Activated naive CD4-positive, alpha-beta T cell treated with anti-CD3 and anti-CD28 coated beads for 36 hours (primary cell): ENCODE measurements at places on chromosomes 4 and X. TPM values are rescaled to one million over a fixed set of nuclear protein-coding genes. Genes with fewer than 3 reads are reported as not detected.

The IQCM gene
- total RNA-seq = not detected

The ALAS2 gene
- total RNA-seq = not detected

The BMX gene
- total RNA-seq = not detected

The XAGE1A gene
- total RNA-seq = not detected

The S100P gene
- total RNA-seq = 8.5 TPM

The TRPC5OS gene
- not detected for total RNA-seq

The GYPA gene
- not detected for total RNA-seq

The PGRMC1 gene
- 27.0 TPM for total RNA-seq

The IL9R gene
- 1.0 TPM for total RNA-seq

The DCHS2 gene
- total RNA-seq = not detected

The HELT gene
- not detected for total RNA-seq

The SYP gene
- 2.5 TPM for total RNA-seq

GRCh38 chrX:102765809-102766208 is 45.3 kb downstream of the GPRASP3 start:
- no peak for DNase-seq

GRCh38 chr4:88661739-88662138 is 35.9 kb downstream of the NAP1L5 start:
- no peak for DNase-seq

- DNase-seq = no peak
These were observed 74.0 kb downstream of the CC2D2A start for GRCh38 chr4:15543537-15544247.

- peak; percentile 62 for DNase-seq
These were observed 16.9 kb upstream of the LOC101059915 start for GRCh38 chrX:71650333-71650969.

- DNase-seq = no peak
These were observed 1251.0 kb downstream of the PCDH18 start for GRCh38 chr4:136281307-136281706.

- no peak for DNase-seq
These were observed 13.0 kb downstream of the NSDHL start for GRCh38 chrX:152843852-152844251.

DNA sequence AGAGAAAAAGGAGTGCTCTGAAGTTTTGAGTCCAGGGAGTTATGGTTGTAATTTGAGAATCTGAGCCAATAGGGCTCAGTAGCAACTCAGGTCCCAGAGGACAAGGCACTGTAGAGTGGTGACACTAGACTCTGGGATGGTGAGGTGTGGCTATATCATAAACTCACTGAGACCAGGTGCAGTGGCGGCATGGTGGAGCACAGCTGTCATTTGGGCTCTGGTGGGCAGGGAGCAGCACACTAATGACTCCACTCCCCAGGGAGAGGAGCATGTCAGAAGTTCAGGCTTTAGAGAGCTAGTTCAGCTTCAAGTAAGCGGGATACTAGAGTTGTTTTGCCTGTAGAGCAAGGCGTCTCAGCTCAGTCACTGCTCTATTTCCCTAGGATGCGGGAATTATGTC is 165.4 kb upstream of the USP38 start:
- no peak for DNase-seq

DNA sequence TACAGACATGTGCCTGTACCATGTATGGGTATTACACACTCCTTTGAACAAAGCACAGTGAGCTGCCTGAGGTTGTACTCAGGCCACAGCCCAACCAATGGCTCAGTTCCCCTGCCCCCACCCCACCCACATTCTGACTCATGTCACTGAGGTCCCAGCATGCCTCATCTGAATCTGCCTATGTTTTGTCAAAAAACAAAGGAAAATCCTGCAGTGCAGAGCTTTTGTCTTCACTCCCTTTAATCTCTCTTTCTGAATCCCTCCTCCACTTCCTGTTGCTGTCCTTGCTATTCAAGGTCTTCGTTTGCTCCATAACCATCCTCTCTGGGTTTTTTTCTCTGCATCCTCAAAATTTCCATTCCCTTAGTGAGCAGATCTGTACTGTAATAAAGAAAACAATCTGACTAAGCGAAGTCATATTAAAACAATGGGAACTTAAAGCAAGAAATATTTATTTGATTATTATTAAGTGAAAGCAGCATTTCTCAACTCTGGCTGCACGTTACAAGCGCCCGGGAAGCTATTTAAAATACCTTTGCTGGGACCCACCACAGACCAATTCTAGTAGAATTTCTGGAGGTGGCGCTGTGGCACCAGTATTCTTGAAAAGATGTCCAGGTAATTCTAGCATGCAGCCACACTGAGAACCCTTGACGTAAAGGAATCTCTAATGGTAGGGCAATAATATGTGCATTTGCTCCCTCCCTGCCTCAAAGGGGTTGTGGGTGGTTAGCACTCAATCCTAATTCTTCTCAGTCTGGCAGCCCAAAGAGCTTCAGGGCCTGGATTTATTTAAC is 8.7 kb downstream of the GUCY2F start:
- DNase-seq = peak; percentile 64

DNA sequence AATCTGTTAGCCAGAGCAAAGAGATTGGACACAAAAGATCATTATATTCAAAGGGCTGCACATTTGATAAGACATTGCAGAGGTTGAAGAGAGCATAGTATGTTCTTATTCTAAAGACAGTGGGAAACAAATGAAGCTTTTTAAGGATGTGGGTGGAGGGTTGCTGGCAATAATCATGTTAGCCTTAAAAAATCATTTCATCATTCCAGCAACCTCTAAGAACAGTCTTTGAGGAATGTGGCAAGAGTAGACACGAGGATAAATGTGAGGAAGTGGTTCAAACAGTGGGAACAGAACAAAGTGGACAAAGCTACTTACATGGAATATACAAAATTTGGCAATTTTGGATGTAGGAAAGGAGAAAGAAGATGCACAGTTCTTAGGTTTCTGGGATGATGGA is 167.3 kb upstream of the SPRY1 start:
- DNase-seq = no peak

DNA sequence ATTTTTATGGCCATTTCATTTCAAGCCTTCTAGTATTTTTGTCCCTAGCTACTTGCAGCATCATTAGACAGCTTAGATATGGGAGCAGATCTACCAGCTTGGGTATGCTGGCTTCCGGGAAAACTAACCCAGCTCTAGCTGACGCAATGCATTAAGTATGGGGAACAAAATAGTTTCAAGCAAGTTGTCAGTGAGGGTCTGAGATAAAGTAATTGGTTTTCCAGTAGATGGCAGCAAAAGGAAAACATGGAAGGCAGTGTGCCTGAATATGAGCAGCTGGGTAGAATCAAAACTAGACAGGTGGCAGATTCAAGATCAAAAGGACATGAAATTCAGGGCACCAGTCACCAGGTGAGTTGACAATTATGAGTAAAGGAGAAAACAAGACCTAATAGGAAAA is 340.9 kb upstream of the CTSO start:
- no peak for DNase-seq

DNA sequence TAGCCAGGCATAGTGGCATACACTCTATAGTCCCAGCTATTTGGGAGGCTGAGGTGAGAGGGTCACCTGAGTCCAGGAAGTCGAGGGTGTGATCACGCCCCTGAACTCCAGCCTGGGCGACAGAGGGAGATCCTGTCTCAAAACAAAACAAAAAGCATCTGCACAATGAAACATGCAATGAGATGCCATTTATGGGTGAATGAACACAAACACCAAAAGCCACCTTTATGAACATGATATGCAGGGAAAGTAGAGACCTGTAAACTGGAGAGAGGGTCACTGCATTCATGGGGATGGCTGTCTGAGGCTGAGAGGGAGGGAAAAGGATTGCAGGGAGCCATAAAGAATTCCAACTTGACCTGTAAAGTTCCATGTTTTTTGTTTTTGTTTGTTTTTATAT is 70.7 kb downstream of the EVC start:
- no peak for DNase-seq

- no peak for DNase-seq
These were observed 5.1 kb downstream of the PLP1 start for GRCh38 chrX:103781706-103782105.

GRCh38 chr4:15365641-15366040 is 62.2 kb upstream of the C1QTNF7 start:
- no peak for DNase-seq

DNA sequence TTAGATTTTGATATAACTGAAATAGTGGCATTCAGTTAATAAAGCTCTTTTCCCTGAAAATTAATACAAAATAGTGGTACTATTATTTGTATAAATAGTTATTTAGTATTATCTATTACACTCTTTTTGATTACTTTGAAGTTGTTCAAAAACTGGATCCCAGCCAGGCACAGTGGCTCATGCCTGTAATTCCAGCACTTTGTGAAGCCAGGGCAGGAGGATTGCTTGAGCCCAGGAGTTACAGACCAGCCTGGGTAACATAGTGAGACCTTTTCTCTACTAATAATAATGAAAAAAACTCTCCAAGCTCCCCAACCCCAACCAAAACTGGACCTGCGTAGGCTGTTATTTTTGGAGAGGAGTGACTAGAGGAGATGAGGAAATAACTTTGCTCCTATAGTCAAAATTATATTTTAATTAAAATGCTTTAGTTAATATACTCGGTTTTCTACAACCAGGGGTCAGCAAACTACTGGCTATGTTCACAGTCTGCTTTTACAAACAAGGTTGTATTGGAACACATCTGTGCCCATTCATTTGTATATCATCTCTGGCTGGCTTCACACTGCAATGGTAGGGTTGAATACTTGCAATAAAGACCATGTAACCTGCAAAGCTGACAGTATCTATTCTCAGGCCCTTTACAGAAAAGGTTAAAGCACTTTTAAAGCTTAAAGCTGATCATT is 27.6 kb downstream of the GUCY1A1 start:
- no peak for DNase-seq

- DNase-seq = no peak
These were observed 127.8 kb downstream of the SH3RF1 start for GRCh38 chr4:169142906-169143305.

DNA sequence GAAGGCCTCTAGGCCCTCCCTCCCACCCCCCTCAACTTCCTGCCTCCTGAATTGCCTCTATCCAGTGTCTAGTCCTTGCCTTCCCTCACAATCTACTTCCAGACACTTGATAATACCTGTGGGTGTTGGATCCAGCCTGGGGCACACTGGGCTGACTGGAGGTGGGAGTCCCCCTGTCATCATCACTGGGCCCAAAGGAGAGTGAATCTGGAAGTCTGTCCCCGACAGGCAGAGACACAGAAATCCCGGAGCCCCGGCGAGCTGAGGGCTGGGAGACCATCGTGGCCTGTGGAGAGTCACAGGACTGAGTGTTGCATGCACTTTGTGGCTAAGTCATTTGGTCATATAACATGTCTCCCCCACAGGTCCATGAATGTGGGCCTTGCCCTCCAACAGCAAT is 8.4 kb upstream of the SYP start:
- DNase-seq = no peak

DNA sequence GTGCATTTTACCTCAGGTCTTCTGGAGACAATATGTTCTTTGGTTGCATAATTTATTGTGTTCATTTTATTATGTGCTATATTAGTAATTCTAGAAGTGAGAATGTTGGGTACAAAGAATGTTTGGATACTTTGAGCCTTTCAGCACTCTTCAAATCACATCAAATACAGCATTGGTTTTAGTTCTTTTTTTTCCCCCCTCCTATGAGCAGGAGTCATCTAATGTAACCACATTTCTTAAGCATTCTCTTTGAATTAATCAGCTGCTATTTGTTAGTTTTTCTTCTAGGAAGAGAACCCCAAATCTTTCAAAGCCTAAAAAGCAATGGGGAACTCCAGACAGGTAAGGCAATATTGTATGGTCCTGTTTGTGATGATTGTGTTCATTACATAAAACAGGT is 46.7 kb downstream of the ARL9 start:
- no peak for DNase-seq

DNA sequence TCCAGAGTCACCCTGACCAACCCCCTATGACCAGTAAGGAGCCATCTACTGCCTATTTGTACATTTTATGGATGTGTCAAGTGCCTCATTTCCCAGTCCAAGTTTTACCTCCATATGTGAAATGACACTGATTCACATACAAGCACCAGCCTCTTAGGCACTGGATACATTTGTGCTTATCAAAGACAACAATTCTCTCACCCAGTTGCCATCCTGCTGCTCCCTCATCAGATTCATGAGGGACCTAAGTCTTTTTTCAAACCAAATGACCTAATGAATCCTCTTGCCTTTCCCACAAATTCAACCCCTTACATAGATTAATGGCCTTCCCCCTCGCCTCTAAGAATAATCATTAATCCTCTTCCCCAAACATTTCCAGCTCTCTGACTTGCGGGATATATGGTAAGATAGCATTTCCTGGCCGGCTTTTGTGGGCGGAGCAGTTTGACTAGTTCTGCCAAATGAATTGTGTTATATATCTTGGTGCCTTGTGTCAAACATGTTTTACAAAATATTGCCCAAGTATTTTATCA is 233.9 kb downstream of the ARAP2 start:
- no peak for DNase-seq

DNA sequence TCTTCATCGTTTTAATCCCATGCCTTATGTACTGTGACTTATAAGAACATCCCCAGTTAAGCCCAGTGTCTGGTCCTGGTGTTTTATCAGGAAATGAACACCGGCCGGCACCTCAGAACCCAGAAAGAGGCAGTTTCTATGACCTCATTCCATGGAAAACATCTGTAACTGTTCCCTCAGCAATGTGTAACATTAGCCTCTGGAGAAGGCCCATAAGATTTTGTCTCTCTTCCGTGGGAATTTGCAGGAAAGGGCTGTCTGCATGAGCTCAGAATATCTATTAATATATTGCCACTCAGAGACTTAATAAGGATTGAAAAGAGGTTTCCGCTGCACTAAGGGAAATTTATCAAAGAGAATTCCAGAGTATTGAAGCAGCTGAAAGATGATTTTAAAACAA is 3.1 kb upstream of the TCEANC start:
- no peak for DNase-seq
